Mammary epithelial cell (primary cell): ENCODE measurements at places on chromosomes 5 and 9.

DNA sequence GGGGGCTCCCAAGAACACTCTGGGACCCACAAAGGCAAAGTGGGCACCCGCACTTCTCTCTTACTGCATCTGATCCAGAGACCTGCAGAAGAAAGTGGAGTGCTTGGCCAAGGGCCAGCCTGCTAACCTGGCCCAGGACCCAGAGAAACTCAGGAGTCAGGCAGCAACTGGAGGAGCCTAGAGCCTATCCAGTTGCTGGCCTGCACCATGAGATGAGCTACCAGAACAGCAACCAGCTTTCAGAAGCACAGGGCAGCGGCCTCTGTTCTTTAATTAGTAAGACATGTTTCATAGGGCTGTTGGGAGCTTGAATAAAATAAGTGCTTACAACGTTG lies 298.3 kb downstream of the GADD45G start:
- no peak for DNase-seq

DNA sequence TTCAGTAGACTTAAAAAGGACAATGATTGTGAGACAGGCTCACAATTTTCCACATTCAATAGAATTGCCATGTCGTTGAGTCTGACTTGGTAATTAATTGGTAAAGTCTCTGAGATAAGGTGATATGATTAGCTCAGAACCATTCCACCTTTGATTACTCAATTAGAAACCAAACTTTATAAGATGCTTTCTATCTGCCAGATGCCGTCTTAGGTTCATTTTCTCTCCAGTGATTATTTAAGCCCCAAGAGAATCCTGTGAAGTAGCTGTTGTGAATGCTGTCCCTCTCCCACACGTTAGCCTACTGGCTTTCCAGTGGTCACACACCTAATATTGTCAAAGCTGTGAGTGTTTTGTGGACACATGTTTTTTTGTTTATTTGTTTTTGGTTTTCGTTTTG lies 528.9 kb upstream of the ZNF462 start:
- DNase-seq, result no peak

DNA sequence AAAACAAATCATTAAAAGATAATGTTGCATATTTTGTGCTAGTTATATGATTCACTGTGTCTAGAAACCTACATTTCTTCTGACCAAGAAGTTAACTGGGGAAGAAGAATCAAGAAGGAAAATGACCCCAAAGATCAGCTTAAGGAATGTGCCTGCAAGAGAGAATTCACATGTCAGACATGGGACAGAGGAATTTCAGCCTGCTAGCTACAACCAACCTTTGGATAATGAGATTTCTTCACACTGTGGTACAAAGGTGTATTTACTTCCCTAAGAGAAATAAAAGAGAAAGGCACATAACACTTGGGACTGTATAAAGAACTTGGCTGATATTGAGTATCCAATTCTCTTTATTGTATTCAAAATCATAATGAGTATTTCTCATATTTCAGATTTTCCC lies 39.6 kb upstream of the ELL2 start:
- DNase-seq, result no peak

- DNase-seq, result peak; percentile 82
Measured at GRCh38 chr9:127336506-127337352, 60.2 kb upstream of the SLC2A8 start.

DNA sequence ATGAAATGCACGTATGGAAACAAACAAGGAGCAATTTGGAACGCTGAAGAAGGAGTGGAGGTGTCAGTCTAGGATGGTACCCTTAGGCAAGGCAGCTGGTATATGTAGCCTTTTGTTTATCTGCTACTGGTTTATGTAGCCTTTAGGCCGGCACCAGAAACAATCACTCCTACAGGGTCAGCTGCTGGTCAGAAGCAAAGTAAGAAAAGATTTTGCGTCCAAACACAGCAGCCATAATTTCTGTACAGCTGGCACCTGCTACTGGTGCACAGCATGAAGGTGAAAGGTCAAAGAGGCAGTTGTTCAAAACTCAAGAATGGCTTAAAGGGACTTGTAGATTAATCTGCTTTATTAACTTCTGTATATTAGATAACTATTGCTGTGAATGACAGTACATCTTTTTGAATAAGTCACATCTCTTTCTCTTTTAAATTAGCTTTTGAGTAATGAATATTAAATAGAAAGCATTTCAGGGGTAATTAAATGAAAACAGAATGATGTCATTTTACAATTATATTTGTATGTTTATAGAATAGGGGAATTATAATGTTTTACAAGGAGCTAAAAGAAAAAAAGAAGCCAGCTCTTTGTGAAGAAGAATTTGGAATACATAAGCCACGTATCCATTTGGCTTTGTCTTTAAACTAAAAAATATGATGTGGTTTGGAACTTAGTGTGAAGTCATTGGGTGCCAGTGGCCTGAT lies 33.1 kb upstream of the TLX3 start:
- no peak for DNase-seq

GRCh38 chr5:1299511-1299850 lies 4.6 kb upstream of the TERT start:
- no peak for DNase-seq

DNA sequence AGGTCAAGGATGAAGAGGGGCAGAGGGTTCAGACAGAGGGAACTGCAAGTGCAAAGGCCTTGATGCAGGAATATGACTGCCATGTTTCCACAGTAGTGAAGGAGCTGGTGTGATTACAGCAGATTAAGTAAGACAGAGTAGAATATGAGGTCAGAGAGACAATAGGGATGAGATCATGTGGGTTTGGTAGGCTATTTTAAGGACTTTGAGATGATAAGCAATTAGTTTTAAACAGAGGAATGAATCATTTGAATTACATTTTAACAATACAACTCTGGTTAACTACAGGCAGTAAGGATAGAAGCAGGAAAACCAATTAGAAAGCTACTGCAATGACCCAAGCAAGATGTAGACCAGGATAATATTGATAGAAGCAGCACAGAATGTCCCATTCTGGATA lies 7.7 kb downstream of the CENPK start:
- no peak for DNase-seq

GRCh38 chr5:6376974-6377520 lies 1.3 kb downstream of the MED10 start:
- no peak for DNase-seq

DNA sequence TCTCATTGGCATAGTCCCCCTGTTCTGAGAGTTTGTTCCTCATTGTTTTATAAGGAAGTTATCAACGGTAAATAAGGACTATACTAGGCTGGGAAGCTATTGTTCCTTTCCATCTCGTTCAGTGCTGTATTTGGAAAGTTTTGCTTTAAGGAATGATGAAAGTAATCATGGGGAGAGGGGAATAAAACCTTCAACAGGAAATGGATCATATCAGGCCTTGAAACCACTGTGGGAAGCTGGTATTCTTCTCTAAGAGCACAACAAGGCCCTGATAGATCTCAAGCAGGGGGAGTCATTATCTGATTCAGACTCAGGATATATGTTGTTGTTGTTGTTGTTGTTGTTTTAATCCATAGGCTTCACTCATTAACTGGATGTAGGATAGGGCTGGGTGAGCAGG lies 474.5 kb downstream of the ENC1 start:
- no peak for DNase-seq

DNA sequence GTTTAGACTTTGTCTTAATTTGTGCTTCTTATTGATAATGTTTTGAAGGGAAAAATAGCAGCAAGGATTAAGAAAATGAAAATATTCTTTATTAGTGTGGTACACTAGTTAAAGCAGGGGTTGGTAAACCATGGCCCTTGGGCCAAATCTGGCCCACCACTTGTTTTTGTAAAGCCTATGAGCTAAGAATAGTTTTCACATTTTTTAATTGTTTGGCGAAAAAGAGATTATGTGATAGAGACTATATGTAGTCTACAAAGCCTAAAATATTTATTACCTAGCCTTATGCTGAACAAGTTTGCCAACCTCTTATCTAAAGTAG lies 57.2 kb downstream of the KCNN2 start:
- no peak for DNase-seq

- no peak for DNase-seq
Measured at GRCh38 chr5:178525906-178526732, 64.1 kb downstream of the COL23A1 start.

DNA sequence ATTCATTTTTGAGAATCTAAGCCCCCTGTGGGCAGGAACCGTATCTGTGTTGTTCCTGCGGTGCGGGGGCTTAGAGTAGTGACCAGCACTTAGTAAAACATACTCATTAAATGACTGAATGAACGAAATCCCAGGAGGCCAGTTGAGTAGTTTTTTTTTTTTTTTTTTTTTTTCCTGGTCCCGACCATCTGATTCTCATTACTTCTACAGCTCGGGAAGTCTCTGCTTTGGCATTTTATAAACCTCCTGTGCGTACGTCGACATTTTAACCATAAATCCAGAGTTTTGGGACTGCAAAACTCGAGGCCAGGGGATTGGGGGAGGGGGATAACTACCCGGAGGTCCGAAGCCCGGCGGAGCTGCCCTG lies 31.5 kb upstream of the SPRY4 start:
- DNase-seq, result no peak

DNA sequence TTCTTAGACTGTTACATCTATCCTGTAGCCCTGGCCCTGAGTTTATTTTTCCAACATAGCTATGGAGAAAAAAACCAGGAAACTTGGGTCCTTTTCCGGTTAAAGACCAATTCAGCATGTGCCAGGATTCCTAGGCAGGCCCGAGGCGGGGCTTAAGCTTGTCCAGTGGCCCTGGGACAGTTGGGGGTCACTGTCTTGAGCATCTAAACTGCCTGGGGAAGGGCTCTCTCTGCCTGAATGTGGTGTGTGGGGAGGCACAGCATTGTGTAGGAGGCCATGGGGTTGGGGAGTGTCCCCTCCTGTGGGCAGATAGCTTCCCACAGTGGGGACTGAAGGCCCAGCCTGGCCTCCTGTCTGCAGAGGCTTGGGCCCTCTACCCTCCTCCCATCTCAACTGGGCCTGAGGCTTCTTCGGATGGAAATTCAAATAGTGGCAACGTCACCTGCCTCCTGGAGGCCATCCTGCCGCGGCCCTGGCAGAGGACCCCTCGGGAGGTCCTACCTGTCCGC lies 88.8 kb downstream of the PHF2 start:
- no peak for DNase-seq

DNA sequence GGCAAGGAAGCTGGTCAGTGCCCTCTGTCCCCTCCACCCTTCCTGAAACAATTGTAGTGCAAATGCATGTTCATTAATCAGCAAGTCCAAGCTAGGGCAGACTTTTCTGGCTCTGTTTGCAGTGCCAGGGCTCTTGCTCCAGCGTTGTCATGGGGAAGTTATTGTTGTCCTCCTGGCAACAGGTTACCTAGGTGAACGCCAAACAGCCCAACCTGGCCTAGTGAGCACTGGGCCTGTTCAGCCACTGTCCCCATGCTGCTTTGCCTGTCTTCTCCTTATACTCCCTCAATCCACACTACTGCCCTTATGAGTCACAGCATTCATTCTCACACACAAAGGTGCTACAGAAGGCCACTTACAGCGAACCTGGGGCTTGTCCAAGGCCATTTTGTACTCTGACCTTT lies 34.5 kb upstream of the GLIS3 start:
- DNase-seq, result peak; percentile 86

DNA sequence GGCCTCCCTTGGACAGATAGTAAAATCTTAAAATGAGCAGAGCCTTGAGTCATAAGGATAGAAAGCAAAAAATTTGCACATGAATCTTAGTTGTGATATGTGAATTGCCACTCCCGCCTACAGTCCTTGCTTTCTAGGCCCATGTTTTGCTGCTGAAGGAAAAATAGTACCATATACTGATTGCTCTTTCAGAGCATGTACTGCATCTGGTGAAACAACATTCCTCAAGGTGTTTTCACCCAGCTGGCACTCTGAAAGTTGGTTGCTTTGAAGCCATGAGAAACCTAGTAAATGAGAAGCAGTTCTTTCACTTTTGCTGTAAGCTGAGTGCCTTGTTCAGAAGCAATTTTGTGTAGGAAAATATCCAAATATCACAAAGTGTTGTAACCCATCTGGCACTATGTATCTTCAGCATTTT lies 10.3 kb downstream of the CDC37L1 start:
- DNase-seq, result peak; percentile 62

DNA sequence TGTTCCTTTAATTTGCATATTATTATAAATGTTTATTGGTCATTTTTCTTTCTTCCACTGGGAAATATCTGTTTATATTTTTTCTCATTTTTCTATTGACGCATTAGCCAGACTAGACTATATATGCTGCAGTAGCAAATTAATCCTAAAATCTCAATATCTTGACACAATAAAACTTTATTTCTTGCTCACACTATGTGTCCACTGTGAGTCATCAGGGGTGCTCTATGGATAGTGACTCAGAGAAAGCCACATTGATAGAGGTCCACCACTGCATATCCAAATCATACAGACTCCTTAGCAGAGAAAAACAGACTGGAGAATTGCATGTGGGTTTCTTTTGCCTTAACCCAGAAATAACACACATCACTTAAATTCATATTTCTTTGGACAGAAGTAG lies 20.8 kb downstream of the OR1L3 start:
- DNase-seq, result peak; percentile 22

GRCh38 chr9:3807601-3808000 lies 281.8 kb upstream of the RFX3 start:
- DNase-seq, result no peak

- DNase-seq, result no peak
Measured at GRCh38 chr5:169176709-169177694, 123.9 kb downstream of the SLIT3 start.

DNA sequence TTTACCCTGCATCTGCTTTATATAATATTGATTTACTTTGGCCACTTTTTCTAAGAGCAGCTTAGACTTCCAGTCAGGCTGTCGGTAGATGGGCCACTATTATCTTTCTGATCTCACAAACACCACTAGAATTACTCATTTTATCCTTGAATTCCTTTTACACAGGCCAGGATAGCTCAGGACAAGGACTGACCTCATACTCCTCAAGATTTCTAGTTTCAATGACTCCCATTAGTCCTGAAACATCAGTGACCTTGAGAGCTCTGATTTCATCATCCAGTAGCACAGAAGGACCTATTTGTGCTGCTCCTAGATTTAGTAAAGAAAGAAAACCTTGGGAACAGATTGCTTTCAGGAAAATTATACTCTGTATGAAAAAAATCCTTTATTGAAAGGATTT lies 727.9 kb upstream of the PTPRD start:
- no peak for DNase-seq
